ENCODE measurements at places on chromosomes 11 and 22. TPM values are rescaled to one million over a fixed set of nuclear protein-coding genes. Genes with fewer than 3 reads are reported as not detected.

Gene FXYD2
- total RNA-seq = not detected

Gene SC5D
- total RNA-seq = 28.6 TPM

Gene PDGFD
- 73.8 TPM for total RNA-seq

Gene CD3D
- not detected for total RNA-seq

Gene C11orf97
- not detected for total RNA-seq

Gene SAC3D1
- total RNA-seq = 12.4 TPM

Gene ZC3H12C
- 9.4 TPM for total RNA-seq

Gene KDM4E
- total RNA-seq = not detected

Gene TRIM51
- total RNA-seq = not detected

Gene PPARA
- 9.8 TPM for total RNA-seq

Gene FIBIN
- total RNA-seq = 36.6 TPM

Gene LRRC32
- total RNA-seq = 53.3 TPM

Gene CADM1
- 8.7 TPM for total RNA-seq

Gene SLC6A5
- not detected for total RNA-seq

Gene PGR
- total RNA-seq = 2.6 TPM

Gene VSTM5
- total RNA-seq = not detected

Gene CACNA1I
- total RNA-seq = not detected

Gene NLRX1
- 17.7 TPM for total RNA-seq

Gene TMEM121B
- 0.25 TPM for total RNA-seq

Gene GAS2L1
- 16.2 TPM for total RNA-seq

Gene CLDN5
- total RNA-seq = 50.2 TPM

Gene OR5M11
- total RNA-seq = not detected

Gene PRDX5
- 314 TPM for total RNA-seq

Gene FAM180B
- total RNA-seq = not detected

Gene OR8D2
- not detected for total RNA-seq

Gene SAA1
- total RNA-seq = not detected

Gene TREH
- not detected for total RNA-seq

Gene FAM181B
- not detected for total RNA-seq

Gene TH
- total RNA-seq = not detected

Gene E2F8
- total RNA-seq = 0.05 TPM

Gene OR8G1
- not detected for total RNA-seq

Gene HSPB2
- 0.94 TPM for total RNA-seq
